ENCODE measurements at places on chromosomes 6 and 20.

DNA sequence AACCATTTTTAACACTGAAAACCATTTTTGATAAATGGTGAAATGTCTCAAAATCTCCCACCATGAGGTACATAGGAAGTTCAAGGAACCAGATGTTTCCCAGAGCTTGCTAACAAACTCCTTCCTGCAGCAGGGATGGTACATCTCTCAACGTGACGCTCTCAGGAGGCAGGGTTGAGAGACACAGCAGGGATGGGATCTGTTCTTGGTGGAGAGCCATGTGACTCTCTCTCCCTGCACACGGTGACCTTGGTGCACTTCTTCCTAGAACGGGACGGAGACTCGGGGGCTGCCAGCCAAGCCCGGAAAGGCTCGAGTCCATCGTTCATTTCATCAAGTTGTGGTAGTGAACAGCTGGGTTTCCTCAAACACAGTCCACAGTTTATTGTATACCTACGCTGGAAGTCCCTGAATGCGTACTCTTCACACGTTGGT, 94.2 kb downstream of the FAM50B start:
- peak; percentile 30 for DNase-seq

DNA sequence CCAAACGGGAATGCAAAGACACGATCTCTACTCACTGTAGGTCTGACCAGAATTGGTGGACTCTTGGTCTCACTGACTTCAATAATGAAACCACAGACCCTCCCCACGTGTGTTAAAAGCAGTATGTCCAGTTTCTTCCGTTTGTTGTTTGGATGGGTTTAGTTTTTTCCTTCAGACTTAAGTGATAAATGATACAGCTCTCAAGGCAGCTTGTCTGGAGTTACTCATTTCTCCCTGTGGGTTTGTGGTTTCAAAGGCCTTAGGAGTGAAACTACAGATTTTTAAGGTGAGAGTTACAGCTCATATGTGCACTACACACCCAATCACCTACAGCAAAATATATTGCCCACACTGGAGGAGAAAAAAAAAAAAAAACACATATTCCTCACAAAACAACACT, 86.7 kb upstream of the STMND1 start:
- DNase-seq = peak; percentile 91

- peak; percentile 92 for DNase-seq
Observed at GRCh38 chr6:56345376-56345995, 98.1 kb upstream of the COL21A1 start.

GRCh38 chr6:17086469-17086868, 15.4 kb upstream of the STMND1 start:
- peak; percentile 81 for DNase-seq

DNA sequence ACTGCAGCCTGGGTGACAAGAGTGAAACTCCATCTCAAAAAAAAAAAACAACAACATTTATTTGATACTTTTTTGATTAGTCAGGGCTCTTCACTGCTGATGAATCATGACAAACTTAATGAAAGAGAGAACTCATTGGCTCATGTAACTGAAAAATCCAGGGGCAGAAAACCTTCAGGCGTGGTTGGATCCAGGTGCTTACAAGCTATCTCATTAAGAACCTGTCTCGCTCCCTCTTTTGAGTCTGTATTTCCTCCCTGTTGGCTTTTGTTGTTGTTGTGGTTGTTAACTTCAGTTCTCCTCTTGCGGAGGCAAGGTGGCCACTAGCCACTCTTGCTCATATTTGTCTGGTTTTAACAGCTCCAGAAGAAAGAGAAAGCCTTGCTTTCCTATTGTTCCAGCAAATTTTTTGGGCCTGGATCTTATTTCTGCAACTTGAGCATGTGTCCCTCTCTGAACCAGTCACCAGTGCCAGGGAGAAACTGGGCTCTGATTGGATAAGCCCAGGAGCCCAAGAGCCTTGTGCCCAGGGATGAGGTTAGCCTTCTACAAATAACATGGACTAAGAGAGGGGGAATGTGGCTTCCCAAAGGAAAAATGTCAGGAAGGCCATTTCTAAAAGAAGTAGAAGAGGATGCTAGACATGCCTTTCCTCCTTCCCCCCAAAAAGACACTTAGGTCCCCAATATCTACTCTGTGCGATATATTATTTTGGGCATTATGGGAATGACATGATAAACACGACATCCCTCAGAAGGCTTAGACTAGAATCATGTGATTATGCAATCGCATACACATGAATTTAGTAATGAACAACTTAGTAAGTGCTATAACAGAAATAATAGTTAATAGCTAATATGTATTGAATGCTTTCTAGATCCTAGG, 64.5 kb downstream of the PHACTR2 start:
- DNase-seq = no peak

DNA sequence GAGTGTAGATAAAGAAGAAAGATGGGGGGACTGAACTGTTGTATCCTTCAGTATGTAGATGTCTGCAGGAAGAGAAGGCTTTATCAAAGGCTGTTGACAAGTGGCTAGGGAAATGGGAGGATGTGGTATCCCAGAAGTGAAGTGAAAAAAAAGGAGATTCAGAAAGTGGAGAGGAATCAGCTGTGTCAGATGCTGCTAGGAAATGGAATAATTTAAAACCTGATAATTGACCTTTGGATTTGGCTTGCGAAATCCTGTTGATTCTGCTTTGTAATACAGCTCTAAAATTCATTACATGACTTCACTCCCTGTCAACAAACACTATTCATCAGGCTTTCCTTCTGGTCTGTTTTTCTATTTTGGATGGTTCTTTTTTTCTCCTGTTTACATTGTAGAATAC, 41.7 kb downstream of the PHF3 start:
- peak; percentile 32 for DNase-seq

GRCh38 chr6:123841067-123841896, 37.6 kb downstream of the NKAIN2 start:
- DNase-seq = no peak

DNA sequence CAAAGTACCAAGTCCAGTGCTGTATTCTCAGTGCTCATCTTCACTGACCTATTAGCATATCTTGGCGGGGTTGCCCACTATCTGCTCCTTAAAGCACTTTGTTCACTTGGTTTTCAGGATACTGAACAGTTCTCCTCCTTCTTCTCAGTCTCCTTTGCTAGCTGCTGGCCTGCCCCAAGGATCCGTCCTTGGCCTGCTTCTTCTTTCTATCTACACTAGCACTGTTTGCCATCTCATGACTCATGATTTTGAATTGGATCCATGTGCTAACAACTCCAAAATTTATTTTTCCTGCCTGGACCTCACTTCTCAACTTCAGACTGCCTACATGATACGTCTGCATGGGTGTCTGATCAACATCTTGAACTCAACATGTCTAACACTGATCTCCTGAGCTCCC, 15.5 kb downstream of the TPD52L1 start:
- peak; percentile 74 for DNase-seq

DNA sequence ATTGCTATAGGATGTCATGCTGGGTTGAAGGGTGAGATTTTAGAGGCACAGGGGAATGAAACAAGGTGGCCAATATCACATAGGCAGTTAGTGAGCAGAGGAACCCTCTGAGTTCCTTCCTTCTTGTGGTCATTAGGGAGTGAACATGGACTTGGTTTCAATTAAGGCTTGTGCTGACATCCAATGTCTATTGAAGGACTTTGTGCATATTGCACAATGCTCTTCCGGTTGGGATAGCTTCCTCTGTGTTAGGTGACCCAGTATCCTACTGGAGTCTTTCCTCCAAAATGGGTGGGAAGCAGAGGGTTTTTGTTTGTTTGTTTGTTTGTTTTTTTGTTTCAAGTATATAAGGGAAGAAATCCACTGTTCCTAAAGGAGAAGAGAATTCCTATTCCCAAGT, 98.5 kb downstream of the HDGFL1 start:
- no peak for DNase-seq

DNA sequence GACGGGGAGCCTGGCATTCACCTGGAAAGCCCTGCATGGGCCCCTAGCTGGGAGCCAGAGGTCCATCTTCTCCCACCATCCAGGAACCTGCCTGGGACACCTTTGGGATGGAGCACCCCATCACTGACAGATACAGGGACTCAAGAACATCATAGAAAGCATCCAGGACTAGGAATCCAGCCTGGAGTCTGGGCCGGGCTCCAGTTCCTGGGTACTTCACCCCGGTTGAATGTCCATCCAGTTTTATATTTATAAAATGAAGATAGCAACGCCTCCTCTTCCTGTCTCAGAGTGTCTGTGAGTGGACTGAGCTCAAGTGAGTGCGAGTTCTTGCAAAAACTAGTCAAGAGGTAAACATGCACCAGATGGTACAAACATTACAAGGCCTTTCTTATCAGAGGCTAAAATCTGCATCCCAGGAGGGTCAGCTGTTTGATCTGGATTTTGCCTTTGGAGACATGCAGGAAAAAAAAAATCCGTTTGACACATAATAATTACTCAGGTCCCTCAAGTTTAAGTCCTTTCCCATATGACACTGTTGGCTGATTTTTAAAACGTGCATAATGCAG, 27.4 kb downstream of the ZC3H12D start:
- no peak for DNase-seq

DNA sequence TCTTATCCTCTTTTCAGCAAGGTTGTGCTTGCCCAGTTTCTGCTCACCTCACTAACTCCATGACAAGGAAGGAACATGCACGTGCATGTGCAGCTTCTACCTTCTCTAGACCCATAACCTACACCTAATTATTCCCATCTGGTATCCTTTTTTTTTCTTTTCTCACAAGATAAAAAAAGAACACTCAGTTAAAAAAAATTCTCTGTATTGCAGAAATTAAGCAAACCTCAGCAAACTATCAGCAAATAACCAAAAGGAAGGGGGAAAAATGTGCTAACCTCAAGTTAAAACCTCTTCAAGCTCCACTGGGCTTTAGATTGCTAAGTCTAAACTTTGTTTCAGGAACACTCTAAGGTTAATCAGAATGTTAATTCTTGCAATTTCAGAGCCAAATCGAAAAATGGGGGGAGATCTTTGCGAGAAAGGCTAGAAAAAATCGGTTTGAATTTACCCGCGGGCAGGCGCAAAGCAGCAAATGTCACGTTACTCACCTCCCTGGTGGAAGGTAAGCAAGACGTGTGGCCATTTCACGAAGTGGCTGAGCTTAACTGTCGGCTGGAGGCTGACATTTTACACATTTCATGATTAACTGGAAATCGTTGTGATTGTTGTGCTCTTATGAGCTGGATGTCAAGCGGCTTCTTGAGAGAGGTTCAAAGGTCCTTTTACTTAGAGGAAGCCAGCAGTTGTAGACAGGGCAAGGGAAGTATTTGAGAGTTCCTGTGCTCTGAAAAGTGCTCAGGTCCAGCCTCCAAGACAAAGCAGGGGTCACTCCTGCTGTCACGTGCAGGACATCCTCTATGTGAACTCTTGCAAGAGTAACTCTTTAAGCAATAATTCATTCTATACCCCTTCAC, 19.1 kb downstream of the TFAP2B start:
- DNase-seq = no peak

DNA sequence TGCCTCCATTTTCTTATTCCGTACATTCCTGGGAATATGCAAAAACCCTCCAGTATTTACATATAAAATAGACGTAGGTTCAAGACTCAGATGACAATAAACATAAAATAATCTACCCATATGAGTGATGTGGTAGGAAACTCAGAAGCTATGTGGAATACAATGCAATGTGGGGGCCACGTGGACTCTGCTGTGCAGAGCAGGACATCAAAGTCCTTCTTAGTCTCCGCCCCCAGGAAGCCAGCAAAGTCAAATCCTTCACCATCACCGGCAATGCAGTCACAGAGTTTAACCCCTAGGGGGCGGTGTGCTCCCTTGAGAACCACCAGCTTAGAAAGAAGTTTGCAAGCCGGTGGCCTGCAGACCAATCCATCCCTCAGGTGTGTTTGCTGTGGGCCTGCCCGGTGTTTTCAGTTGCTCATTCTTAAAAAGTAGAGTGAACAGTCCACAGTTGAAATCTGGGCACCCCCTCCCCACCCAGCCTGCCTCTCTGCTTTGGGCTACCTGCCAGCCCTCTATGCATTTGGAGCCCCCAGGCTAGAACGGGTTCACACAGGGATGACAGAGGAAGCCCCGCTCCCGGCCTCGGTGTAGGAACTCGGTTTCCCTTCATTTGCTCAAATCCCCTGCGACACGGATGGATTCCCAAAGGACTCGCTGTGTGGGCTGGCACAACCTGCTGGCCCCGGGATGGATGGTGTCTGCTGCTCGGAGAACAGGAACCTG, 59.9 kb downstream of the SULF2 start:
- peak; percentile 81 for DNase-seq

- DNase-seq = no peak
Observed at GRCh38 chr6:17501982-17502704, 98.0 kb upstream of the FAM8A1 start.

- no peak for DNase-seq
Observed at GRCh38 chr20:3767110-3767426, 485 bp downstream of the ADISSP start.

- DNase-seq = peak; percentile 41
Observed at GRCh38 chr6:136089876-136090275, 160.2 kb downstream of the MTFR2 start.

- DNase-seq = no peak
Observed at GRCh38 chr6:44527583-44528369, 140.3 kb downstream of the CDC5L start.

DNA sequence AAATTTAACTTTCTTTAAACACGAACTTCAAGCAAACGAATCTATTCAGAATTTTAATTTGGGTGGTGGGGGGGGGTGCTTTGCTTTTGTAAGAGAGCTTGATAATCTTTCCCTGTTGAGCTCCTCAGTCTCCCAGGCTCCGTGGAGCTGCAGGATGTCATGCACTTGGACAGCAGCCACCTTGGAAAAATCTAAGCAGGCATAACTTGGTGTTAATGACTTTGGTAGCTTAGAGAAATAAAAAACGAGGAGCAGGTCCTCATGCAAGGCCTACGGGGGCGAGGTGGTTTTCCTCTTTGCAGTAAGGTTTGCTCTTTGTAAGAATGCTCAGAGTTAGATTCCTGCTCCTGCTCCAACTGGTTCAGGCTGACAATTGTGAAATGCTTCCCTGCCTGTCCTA, 102.3 kb downstream of the EDN1 start:
- no peak for DNase-seq

GRCh38 chr6:152267967-152268845, 369.0 kb downstream of the SYNE1 start:
- DNase-seq = peak; percentile 16

DNA sequence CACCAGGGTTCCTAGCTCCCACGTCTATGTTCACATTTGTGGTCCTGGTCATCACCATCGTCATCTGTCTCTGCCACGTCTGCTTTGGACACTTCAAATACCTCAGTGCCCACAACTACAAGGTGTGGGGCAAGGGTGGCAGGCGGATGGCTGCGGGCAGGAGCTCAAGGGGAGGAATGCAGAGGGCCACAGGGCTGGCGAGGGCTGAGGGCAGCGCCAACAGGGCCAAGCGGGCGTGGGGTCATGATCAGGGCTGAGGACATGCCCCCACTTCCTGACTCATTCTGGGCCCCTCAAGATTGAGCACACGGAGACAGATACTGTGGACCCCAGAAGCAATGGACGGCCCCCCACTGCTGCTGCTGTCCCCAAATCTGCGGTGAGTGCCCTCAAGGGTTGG, 4.6 kb upstream of the CAPN11 start:
- no peak for DNase-seq

DNA sequence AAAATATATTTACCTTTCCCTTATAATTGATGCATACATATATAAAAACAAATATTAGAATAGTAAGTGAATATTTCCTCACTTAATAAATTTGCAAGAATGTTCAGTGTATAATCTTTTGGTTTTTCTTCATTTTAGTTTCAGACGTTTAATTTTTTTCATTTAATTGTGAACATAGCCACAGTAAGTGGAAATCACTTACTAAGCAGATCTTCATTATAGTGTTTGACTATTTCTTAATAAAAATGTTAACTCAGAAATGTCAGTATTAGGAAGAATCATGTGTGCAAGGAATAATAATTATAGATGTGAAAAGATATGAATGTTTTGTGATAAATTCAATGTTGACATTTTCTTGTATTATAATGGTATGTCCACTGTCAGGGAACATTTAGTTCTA, 27.4 kb downstream of the STXBP5 start:
- DNase-seq = no peak

Data from fibroblast of skin of abdomen (primary cell).